Stimulated activated CD4-positive, alpha-beta T cell treated with anti-CD3 and anti-CD28 coated beads, TNF-alpha, amount 100 ng/mL, for 1 hour (primary cell): ENCODE measurements at places on chromosomes 2 and 18.

GRCh38 chr18:26357960-26358359 lies 131.7 kb downstream of the TAF4B start:
- DNase-seq: no peak

GRCh38 chr2:178796079-178796677 lies 11.0 kb downstream of the TTN start:
- DNase-seq: no peak

- no peak for DNase-seq
Observed at GRCh38 chr2:85071096-85071495, 62.1 kb upstream of the TCF7L1 start.

DNA sequence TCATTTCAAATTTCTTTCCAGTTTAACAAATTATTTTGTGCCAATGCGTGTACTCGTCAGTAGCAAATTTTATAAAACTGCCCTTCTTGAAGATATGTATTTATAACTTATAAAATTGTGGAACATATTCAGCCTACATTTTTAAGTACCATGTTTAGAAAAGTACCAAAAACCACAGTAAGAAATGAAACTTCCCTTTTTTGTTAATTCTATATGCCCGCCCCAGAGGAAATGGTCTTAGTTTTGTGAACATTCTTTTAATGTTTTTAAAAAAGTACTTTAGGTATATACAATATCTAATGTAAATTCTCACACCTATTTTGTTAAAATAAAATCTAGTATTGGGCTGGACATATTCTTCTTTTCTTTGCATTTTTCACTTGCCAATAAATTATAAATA lies 1.2 kb downstream of the UGT1A9 start:
- no peak for DNase-seq

DNA sequence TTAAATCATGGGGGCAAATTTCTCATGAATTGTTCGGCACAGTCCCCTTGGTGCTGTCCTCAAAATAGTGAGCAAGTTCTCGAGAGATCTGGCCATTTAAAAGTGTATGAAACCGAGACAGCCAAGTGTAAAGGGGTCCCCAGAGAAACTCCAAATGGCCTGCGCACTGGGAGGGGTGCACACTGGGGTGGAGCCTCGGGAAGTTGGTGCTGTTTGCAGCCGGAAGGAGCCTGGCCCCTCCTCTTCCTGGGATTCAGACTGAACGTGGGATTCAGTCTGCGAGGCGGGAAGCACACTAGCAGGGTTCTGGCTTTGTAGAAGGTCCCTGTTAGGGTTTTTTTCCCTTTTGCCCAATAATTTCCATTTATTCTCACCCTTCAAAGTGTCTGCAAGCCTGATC lies 48.8 kb downstream of the RABL2A start:
- DNase-seq: no peak
